ENCODE measurements at places on chromosomes 4 and X.
A peak's percentile ranks its signal among the peaks of the same experiment; 100 is the strongest.

DNA sequence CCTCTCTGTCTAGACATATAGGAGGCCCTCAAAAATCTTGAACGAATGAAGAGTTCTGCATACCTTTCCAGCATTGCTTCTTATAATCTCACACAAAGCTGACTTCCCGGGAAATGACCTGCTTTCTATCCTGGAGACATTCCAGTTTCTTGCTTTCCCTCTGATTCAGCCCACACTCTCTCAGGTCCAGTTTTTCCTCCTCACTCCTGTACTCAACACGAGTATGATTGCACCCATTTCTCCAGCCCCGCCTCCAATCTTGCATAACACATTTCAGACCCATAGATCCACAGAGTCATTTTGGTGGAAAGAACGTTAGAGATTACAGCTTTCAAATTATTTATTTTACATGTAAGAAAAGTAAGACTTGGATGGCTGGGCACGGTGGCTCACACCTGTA lies 127.5 kb upstream of the TLR3 start:
- DNase-seq = no peak

DNA sequence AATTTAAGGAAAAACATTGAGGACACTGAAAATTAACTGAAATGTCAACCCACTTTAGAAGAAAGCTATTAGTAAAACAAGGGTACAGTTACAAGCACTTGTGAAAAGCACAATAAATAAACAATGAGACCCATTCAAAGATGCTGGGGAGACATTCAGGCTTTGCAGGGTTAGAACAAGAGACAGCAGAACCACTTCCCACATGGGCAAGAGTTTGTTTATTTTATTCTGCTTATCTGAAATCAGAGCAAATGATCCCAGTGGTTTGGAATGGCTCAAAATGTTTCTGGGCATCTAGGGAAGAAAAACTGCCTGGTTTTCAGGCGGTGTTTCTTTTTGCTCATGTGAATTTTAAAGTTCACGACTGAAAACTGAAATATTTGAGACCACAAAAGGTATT lies 42.4 kb downstream of the PPP3CA start:
- DNase-seq = peak; percentile 80

DNA sequence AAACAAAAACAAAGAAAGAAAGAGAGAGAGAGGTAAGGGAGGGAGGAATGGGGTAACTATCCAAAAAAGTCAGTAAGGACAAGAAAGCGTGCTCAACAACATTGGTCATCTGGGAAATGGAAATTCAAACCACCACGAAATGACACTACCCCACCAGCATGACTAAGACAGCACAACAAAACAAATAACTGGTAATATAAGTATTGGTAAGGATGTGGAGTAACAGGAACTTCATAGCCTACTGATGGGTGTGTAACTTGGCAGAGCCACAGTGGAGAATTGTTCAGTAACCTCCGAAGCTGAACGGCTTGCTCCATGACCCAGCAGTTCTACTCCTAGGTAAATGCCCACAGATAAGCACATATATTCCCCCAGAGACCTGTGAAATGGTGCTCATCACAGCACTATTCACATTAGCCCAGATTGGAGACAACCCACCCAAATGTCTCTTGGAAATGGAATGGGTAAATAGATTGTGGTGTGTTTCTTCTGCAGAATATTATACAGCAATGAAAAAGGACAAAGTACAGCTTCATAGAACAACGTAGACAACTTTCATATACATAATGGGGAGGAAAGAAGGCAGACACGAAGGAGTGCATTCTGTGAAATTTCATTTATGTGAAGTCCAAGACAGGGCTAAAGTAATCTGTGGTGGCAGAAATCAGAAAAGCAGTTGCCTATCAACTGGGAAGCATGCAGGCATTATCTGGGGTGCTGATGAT lies 95.5 kb upstream of the ATP6AP2 start:
- no peak for DNase-seq

- DNase-seq = peak; percentile 29
Measured at GRCh38 chr4:110361921-110362320, 114.0 kb upstream of the ENPEP start.

GRCh38 chr4:24476282-24476681 lies 108.1 kb downstream of the DHX15 start:
- peak; percentile 30 for DNase-seq

- DNase-seq = no peak
Measured at GRCh38 chrX:114162068-114162735, 421.7 kb upstream of the HTR2C start.

- no peak for DNase-seq
Measured at GRCh38 chr4:152164561-152164960, 371.3 kb downstream of the FBXW7 start.

- no peak for DNase-seq
Measured at GRCh38 chrX:4550018-4550417, 836.6 kb upstream of the PRKX start.

- DNase-seq = no peak
Measured at GRCh38 chr4:16116493-16116990, 32.7 kb upstream of the PROM1 start.

DNA sequence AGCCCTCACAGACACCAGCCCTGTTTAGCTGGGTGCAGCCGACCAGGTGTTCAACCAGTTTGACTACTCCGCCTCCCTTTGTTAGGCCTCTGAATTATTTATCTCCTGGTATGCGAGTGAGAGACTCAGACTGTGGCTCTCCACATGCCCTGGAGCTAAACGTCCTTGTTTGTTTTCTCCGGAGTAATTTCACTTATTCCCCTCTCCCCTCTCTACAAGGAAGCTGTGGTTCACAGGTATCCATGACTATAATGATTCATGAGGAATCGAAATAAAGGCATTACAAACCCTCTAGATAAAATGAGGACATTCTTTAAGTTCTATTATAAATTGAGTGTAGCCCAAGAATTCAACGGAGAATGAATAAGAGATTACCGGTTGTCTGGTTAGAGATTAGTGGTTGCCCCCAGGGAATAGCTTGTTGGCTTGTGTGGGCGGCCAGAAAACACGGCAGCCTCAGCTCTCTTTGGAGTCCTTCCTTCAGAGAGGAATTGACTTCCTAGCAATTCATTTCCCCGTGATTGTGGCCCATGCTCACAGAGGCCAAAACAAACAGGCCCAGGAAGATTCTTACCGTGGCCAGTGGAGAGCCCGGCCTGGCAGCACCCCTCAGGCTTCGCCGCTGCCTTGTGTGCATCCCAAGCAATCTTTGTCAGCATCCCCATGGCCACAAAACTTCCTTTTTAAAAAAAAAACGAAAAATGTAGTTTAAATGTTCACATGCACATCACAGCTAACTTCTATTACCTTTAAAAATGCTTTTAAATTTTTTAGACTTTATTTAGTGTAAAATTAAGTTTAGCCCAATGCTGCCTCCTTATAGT lies 60.2 kb upstream of the CBR4 start:
- peak; percentile 94 for DNase-seq

GRCh38 chrX:44080083-44080482 lies 106.9 kb upstream of the NDP start:
- DNase-seq = no peak

DNA sequence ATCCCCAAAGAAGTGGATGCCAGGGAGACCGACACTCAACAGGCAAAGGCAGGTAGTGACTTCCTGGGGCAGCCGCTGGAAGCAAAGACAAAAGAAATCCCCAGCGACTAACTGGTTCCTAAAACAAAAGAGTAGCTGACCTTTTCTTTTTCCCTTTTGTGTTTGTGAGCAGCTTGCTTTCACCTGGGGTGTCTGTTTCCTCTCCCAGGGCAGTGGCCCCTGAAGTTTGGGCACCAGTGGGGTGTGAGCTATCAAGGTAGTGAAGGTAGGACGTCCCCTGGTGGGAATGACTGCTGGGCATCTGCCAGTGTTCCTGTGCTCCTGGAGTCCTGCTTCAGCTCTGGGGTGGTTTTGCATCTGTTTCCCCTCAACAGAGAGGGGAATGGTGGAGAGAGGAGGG lies 41.6 kb upstream of the STIM2 start:
- no peak for DNase-seq

DNA sequence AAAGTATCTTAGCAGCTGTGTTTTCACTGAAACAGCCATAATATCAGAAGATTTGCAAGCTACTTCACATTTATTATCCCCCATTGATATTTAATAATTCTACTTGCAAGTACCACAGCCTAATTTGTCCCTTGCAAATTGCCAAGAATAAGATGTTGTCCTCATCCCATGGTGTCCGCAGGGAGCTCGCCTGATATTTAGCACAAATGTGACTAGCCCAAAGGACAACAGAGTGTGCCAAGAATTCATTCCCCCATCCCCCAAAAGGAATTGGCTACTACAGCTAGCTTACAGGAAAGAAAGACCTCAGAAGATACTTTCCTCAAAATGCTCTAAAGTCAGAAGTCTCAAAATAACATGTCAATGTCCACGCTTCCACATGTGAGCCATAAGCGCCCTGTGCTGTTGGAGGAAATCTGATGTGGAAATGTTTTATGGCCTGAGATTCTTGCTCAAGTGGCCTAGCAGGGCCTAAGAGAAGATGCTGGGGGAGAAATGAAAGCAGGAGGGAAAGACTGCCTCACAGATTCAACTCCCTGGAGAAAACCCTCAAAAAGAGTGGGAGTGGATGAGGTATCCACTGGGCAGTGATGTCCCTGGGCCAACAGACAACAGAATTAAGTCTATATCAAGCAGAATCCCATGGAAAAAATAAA lies 111.4 kb downstream of the SH3KBP1 start:
- DNase-seq = no peak

- DNase-seq = no peak
Measured at GRCh38 chr4:75722417-75722816, 2.0 kb upstream of the USO1 start.

DNA sequence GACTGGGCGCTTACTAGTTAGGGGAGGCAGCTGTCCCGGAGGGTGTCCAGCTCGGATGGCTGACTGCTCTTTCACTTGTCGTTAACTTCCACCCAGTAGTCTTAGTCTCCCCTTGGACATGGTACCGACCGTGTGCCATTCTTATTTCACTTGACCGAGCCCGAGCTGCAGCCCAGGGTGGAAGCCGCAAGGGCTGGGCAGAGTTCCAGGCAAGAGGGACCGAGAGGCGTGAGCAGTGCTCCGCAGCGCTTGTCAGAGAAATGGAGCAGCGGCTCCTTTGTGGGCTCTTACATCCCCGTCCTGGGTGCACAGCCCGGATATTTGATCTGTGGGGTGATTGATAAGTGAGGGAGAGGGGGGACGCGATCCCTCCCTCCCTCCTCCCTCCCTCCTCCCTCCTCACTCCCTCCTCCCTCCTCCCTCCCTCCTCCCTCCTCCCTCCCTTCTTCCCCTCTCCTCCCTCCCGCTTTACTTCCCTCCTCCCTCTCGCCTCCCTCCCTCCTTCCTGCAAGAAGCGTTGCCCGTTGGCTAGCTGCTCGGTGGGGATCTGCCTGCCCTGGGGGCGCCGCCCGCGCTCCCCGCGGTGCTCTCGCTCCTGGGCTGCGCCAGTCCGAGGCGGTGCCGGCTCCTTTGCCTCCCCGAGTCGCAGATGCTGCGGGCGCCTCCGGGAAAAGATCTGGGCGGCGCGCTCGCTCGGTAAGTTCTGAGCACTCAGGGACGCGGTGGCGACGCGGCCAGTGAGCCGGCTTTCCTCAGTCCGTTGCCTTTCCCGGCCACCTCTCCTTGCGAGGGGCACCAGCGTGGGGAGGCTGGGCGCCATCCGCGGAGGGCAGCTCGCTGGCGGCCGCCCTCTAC lies at the start of gene SLITRK2:
Gene SLITRK2 (plus strand): TSS at position 499 of the 855 bp plus-strand sequence. CDS start 4,597 bp downstream, outside the sequence.
- DNase-seq = no peak

DNA sequence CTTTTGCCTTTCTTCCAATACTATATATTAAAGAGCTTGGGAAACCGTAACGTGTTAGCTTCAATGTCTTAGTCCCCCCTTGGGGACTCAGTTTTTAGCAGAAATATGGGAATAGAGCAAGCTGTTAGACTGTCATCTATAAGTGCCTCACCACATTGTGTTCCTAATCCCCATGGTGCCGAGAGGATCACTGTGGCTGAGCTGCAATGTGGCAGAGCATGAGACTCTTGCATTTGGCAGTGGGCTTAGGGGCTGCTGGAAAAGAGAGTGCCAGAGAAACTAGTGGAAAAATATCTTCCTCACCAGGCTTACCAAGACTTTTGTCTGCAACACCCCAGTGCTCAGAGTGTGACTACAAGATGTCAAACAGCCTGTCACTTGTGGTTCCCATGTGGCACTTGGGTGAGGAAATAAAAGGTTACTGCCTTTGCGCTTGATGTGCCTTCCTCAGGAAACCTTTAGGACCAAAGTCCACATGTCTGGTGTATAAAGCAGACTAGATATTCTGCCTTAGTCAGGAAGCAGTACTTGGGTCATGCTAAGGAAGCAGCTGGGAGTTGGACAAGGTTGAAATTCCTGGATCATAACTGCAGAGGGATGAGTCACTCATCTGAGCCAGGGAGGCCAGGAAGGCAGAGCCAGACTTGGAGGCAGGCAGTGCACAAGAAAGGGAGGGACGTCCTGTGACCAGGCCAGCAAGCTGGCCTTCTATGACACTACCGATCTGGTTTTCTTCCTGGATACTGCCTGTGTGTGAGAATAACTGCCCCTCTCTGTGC lies 9.7 kb upstream of the MAGEA4 start:
- peak; percentile 93 for DNase-seq

DNA sequence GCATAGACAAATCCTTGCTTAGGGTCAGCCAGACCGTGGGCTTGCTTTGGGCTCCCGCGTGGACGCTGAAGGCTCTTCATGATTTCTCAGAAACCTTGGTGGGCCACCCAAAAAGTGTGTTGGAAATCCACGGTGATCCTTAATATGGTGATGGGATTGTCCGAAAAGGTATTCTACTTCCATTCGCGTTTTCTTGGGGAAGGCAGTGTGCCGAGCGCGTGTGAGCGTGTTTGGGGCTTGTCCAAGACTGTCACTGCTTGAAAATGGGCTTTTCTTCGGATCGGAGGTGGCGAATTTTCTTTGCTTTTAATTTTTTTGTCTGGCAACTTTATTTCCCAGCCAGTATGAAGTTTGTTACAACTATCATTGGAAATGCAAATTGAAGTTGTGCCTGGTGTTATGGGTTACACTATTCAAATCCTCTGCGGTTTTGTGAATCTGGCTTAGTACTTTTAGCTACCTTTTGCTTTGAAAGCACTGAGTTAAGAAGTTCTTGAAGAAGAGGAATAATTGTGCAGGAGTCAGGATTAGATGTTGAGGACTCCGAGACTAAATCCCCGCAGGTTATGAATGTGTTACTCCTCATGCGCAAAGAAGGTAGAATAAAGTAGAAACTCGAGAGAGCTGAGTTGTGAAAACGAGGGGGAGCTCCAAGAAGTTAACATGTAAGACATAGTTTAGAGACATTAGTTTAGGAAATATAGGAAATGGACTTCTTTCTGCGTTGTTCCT lies 3.2 kb downstream of the SPRY1 start:
- no peak for DNase-seq

- DNase-seq = no peak
Measured at GRCh38 chr4:159697322-159698283, 594.7 kb downstream of the RAPGEF2 start.

DNA sequence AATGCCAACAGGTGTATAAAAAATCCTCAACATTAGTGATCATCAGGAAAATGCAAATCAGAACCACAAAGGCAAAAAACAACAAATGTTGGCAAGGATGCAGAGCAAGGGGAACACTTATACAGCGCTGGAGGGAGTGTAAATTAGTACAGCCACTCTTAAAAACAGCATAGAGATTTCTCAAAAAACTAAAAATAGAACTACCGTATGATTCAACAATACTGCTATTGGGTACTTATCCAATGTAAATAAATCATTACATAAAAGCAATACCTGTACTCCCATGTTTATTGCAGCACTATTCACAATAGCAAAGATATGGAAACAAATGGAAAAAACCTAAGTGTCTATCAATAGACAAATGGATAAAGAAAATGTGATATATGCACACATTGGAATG lies 171.3 kb downstream of the SLC7A11 start:
- DNase-seq = no peak
